Hypothalamus (tissue), 51 donors: ENCODE measurements at places on chromosomes 6 and 20.

DNA sequence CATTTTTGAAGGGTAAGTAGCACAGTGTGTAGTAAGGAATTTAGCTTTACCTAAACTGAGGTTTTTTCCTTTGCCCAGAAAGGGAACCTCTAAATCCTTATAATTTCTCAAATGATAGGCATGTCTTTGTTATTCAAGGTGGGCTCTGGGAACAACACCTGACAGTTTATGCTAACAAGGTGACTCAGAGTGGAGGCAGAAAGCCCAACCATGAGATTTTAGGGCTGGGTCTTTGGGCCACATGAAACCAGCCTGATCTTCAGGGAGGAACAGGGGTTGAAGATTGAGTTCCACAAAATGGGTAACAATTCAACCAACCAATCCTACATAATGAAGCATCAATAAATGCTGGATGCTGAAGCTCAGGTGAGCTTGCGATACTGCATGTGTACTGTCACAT lies 46.6 kb downstream of the PRSS35 start:
- DNase-seq = no peak

- no peak for DNase-seq
Measured at GRCh38 chr20:17391127-17391771, 139.9 kb downstream of the BFSP1 start.

DNA sequence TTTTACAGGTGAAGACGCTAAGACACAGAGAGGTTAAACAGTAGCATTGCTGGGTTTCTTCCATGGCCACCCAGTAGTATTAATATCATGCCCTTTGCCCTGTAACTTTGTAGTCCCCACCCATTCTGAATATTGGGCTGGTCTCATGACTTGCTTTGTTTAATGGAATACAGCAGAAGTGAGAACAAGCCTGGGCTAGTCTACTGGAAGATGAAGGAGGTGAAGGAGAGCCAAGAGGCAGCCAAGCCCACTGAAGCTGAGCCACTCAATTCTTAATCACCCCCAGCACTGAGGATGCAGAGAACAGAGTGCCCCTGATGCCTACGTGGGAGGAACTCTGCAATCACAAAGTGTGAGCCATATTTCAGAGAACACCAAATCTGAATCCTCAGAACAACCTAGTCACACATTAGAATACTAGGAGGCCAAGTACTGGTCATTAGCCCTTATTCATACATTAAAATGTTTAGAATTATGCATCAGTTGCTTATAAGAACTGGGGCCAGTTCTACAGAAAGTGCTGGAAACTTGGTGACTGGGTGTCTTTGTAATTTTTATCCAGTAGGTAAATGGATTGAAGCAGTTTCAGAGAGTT lies 270.1 kb upstream of the PRND start:
- DNase-seq = no peak

DNA sequence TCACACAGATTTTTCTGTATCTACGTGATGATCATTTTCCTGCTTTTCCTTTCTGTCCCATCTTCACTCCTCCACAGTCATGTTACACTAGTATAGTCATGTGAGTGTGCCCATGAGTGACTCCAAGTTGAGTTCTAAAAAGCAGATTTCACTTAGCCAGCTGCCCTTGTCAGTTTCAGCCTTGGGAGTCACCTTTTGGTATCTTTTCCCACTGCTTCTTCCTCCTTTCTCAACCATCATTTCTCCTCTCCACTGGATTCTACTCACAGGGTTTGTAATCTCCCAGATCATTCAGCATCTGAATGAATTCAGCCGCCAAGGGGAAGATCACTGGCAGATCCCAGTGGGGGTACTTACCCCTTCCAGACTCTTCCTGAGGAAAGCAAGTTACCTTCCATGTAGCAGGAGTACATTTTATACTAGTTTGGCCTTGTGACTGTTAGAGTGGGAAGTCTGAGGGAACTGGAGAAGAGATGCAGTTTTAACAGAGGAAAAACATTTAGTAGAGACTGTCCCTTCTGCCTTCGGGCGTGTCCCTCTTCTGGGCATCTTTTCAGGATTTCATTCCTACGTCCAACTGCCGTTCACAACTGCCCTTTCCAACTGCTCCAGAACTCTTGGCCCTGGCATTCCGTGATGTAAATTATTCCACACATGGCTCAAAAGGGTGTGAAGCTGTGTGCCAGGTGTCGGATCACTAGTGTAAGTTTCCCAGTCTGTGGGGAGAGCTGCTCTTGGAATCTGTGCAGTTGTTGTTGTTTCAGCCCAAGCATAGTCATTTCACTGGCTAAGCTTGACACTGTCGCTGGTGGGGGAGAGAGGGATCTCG lies 38.9 kb downstream of the BICRAL start:
- DNase-seq = no peak

DNA sequence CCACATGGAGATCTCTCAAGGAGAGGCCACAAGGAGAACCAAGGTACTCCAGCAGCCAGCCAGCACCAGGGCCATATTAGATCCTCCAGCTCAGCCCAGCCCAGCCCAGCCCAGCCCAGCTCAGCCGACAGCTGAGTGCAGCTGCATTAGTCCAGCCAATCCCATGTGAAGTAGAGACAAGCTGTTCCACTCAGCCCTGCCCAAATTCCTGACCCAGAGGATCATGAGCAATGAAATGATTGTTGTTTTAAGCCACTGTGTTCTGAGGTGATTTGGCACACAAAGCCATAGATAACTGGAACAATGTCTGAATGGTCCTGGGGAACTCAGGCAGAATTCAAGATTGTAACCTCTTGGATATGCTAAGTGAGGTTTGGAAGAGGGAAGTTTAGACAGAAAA lies 59.5 kb upstream of the BMP2 start:
- no peak for DNase-seq

GRCh38 chr6:13500264-13500663 lies 12.9 kb upstream of the GFOD1 start:
- no peak for DNase-seq

DNA sequence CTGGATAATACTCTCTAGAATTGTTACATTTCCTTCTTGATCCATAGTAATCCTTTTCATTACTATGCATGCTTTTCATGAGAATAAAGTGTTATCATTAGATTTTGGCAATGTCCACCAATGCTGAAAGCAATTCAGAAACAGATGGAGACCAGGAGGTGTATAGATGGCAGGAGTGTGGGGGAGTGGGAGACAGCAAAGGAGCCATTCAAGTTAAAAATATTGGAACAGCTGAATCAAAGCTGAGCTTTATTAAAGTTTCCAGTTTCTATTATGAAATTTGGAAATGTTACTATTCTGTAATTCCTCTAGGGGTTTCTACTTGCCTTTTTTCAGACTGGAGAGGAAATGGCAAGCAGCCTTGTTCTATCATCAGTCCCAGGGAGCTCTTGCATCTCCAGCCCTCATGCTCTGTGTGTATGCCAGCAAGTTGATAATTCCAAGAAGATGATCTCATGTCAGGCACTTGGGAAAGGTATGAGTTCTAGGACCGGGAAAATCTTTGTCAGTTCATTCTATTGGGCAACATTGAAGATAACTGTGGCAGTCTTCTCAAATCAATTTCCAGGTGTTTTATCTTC lies 228.0 kb downstream of the CD109 start:
- no peak for DNase-seq

DNA sequence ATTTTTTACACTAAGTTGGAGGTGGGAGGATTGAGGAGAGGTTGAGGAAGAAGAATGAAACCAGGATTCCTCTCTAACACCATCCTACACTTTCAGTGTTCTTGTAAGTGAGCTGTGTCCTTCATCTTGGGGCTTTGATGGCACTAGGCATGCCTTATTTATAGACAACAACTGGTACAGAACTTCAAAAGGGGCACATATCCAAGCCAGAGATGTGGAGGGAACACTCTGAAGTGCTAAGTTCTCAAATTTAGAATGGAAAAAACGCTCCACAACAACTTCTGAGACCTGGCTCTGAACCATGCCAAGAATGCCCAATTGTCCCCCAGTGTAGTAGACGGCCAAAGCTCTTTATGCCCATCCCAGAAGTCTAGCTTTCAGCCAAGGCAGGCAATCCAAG lies 16.2 kb upstream of the PKHD1 start:
- DNase-seq = no peak

DNA sequence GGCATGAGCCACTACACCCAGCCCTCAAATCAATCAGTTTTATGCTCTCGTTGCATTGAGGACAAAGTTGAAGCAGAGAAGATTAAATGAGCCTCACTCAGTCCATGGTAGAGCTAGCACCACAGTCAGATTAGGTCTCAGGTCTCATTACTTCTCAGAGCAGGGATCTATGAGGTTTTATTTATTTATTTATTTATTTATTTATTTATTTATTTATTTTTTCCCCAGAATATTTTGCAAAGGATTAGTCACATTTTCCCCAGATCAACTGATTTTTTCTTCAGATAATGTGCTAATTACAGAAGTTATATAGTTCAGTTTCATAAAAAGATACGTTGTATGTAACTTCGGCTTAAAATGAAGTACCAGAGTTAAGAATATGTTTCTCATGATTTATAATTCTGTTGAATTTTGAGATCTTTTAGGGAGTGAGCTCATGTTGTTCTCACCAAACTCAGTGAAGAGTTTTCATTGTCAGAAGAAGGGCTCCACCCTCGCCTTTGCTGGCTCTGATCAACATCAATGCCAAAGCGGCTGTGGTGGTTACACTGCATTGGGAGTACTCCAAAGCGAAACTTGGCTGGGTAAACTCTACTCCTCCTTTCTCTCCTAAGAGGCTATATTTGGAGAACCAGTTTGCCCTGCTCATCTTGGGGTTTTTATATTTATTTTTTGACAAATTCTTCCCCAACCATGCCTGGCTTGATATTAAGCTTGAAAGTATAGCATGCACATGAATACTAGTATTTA lies 12.9 kb upstream of the ID4 start:
- DNase-seq = no peak

GRCh38 chr6:133947302-133947900 lies 5.6 kb upstream of the TBPL1 start:
- no peak for DNase-seq

- no peak for DNase-seq
Measured at GRCh38 chr6:134551245-134551960, 233.5 kb upstream of the SGK1 start.

DNA sequence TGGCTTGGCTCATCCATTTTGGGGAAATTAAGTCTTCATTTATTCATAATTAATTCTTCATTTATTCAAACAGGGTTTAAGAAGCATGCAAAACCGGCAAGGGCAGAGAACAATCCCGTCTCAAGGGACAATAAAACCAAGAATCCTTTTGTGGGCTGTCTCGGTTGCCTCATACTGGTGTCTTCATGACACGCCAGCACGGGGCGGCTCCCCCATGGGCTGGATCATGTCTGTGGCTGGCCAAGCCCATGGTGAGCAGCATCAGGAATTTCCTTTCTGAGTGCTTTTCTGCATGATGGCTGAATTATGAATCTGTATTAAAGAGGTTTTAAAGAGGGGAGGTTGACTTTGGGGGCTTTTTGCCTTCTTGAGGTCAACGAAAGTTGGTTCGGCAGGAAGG lies 38.3 kb upstream of the DUSP22 start:
- DNase-seq = no peak

DNA sequence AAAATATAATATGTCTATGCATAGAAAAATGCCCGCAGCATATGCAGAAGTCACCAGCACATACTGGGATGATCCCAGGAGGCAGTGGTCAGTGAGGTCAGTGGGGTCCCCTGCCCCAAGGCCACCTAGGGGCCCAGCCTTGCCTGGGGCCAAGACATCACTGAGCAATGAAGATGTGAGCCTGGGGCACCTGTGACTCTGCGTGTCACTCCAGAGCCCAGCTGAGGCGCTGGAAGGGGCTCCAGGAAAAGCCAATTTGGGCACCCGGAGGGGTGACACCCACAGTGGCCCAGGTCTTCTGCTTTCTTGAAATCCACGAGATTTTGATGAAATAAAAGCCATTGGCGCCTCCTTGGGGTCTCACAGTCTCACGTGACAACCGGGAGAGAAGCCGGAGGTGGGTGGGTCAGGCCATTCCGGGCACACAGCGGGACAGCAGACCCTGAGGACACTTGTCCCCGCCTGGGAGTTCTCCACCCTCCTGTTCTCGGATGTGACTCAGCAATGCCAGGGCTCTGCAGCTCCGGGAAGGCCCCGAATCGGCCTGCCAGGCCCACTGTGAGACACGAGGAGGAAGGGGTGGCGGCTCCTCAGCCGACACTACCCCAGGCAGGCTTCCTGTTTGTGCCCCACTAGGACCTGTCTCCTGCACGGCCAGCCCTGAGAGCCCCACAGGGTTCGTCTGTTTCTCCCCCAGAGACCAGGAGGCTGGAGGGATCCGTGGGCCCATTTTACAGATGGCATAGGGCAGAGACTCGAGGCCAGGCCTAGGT lies 24.4 kb upstream of the SLCO4A1 start:
- no peak for DNase-seq

GRCh38 chr6:147132889-147133288 lies 71.3 kb upstream of the STXBP5 start:
- no peak for DNase-seq

- DNase-seq = no peak
Measured at GRCh38 chr6:56890683-56891429, 64.1 kb upstream of the BEND6 start.

- no peak for DNase-seq
Measured at GRCh38 chr20:57679113-57679512, 30.7 kb downstream of the PMEPA1 start.

DNA sequence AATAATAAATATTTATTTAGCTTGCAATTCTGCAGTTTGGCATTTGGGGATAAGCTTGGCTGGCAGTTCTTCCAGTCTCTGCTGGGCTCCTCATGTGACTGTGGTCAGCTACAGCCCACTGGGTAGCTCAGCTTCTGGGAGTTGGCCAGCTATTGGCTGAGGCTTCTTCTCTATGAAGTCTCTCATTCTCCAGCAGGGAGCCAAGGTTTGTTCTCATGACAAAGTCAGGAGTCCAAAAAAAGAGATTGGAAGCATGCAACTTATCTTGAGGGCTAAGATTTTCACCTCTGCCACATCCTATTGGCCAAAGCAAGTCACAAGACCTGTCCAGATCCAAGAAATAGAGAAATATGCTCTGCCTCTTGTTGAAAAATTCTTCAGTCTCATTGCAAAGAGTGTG lies 94.6 kb downstream of the SNAP25 start:
- DNase-seq = no peak

DNA sequence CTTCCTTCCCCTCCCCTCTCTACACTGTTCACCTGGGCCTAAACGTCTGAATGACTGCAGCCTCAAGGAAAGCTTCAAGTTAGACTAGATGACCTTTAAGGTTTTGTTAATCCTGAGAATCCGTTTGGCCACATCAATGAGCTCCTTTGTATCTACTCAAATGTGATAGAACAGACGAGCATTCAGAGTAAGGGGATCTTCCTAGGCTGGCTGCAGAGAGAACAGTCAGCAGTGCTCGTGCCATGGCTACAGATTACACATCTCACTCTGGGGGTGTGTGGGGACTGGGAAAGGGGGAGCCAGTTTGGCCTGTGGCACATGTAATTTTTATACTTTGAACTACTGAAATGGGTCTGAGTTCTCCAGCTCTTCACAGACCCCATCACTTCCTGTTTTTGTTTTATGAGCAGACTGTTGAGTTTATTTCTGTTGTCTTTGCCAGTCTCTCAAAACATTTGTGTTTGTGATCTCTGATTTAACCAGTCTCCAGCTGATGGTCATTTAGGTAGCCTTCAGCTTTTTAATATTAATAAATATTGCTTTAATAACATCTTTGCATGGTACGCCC lies 50.9 kb downstream of the KCNS1 start:
- peak; percentile 39 for DNase-seq
